ENCODE measurements at places on chromosomes 12 and 14.

GRCh38 chr12:32136404-32136803, 29.8 kb downstream of the BICD1 start:
- no peak for DNase-seq

DNA sequence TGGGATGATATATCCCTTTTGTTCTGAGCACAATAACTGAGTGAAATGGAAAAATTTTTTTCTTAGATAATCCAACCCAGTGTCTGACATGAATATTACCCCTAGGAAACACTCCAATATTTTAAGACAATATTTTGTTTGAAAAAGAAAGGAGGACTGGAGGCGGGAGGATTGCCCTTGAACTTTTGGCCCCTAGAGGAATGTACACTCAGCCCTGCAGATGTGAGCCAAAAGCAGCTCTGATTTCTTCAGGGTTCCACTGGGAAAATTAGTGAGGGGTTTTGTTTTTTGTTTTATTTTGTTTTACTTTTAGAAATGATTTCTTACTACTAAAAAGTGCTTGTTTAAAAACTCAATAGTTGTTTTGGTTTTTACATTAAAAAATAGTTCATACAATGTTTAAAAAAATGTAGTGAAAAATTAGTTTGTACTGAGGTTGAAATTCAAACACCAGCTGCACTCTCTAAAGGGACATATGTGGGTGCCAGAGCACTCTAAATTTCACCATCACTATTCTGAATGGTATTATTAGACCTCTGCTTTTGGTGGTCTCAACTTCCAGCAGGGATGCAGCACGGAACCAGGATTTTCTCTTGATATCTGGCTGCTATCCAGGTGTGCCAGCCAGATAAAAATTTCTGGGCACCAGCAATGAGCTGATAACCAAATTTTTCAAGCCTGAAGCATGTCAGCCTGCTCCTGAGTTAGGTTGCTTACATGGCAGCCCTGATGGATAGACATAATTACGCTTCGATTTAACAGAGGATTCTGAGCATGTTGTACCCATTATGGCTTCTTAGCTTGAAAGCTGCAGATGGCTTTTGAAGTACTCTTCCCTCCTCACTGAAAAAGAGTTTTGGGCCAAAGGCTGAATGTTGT, 141.9 kb downstream of the ANO6 start:
- no peak for DNase-seq

- DNase-seq, result no peak
Observed at GRCh38 chr12:13595536-13596443, 385.6 kb downstream of the GRIN2B start.

DNA sequence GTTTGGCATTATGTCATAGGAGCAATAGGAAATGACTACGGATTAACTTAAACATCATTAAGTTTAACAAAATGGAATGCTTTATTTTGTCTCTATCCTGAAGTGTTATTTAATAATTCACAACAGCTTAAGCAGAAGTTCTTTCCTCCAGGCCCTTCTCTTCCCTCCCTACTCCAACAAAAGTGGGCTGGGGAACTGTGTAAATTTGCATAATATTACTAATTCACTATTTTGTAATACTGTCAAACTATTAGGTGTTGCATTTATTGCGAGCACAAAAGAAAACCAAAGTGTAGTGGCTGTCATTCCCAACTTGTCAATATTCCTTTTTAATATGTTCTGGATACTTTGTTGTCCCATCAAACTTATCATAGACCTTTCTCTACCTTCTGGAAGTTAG, 69.8 kb downstream of the ATG14 start:
- DNase-seq, result no peak

- peak; percentile 99 for DNase-seq
Observed at GRCh38 chr12:122752464-122753318, at the start of gene DENR. DENR (plus strand) TSS chr12:122752824; CDS start chr12:122753702, 878 bp downstream.

- DNase-seq, result no peak
Observed at GRCh38 chr12:116607039-116607438, 47.9 kb downstream of the MAP1LC3B2 start.

DNA sequence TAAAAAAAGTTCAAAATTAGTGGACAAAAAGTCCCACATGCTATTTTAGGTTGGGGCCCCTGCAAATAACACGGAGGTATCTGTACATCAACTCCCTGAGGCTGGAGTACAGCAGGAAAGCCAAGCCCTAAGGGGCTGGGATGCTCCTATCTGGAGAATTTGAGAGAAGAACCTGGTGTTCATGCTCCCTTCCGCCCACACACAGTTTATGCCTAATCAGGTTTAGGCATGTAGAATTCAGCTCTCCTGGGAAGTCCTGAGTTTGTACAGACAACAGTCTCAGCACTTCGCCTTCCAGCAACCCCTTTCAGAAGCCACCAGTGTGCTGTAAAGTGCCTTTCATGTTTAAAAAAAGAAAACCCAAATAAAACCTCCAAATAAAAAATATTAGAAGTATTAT, 237.3 kb upstream of the GRIP1 start:
- DNase-seq, result no peak

DNA sequence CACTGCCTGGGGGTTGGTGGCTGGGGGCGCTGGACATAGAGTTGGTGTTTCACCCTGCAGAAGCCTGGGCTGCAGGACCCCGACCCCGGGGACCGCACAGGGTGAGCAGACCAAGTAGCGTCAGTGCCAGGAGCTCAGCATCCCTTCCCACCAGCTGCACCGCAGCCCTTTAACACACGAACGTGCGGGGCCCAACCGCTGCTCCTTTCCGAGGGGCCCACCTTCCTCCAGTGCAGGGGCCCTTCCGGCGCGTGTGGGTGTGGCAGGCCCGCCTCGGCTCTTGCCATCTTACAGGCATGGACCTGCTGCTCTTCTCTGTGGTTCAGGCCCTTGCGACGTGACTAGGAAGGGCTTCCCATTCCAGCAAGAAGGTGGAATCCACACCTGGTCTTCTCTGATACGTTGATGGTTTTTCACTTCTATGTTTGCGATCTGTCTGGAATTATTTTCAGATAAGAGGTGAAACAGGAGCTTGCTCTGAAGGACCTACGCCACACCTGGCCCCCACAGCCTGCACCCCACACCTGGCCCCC, 47.8 kb downstream of the LRCOL1 start:
- DNase-seq, result no peak

DNA sequence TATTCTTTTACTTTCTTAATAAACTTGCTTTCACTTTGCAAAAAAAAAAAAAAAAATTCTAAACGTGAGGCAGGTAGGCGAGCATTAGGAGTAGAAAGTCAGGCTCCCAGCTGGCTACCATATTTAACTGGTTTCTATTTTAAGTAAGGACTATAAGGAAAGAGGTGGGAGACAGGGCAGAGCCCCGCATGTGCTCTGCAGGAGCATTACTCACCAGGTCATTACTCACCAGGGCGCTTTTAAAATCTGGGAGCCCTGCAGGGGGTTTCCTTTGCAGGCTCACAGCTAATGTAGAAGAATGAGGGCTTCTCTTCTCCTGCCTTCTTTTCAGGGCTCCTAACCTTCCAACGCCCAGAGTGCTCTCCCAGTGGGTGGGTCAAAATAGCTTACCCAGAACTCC, 14.0 kb upstream of the DPF3 start:
- peak; percentile 7 for DNase-seq

GRCh38 chr14:71675126-71675899, 256.9 kb upstream of the RGS6 start:
- no peak for DNase-seq

GRCh38 chr14:20671597-20672283, 12.6 kb upstream of the RNASE4 start:
- DNase-seq, result no peak

DNA sequence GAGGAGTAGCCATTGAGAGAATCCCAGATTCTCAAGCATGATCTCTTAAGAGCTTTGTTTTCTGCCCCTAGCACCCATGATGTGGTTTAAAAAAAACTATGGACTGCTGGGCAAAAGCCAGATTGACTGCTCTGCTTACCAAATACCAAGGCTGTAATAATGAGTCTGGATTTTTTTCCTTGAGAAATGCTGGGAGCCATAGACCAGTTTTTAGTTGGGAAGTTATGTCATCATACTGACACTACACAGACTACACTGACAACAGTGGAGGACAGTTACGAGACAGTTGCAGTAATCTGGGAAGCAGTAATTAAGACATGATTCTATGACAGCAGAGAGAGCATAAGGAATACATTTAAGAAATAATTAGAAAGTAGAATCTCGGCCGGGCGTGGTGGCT, 35.8 kb downstream of the SPATA7 start:
- no peak for DNase-seq

DNA sequence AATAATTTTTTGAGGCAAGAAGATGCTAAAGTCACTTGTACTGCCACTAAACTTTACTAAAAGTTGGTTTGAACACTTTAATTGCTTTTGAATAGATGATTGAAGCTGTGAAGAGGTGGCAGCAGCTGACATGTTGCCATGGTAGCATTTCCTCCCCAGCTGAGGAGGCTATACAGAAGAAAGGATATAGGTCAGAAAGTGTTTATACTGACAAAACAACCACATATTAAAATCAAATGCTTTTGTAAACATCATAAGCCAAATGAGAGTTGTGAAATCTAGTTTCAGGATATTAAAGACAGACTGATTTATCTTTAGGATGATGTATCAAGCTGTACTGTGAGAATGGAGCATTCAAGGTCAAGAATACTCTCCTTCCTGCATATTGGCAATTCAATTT, 41.7 kb downstream of the TSPAN19 start:
- DNase-seq, result no peak

- no peak for DNase-seq
Observed at GRCh38 chr12:21938879-21939278, 2.3 kb downstream of the ABCC9 start.

DNA sequence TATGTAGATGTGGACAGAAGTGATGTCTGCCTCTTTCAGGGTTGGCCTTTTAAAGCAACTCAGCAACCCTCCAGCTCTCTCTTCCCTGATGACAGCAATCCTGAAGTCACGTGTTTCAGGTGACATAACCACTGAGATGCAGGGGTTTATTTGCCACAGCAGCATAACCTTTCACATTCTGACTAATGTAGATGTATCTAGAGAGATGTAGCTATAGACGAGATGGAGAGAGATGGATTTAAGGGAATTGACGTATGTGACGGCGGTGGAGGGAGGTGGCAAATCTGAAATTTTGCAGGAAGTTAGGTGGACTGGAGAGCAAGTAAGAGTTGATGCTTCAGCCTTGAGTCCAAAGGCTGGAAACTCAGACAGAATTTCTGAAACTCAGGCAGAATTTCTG, 126.0 kb downstream of the ZFP36L1 start:
- no peak for DNase-seq

- DNase-seq, result no peak
Observed at GRCh38 chr12:50677858-50678257, 86.0 kb upstream of the ATF1 start.

DNA sequence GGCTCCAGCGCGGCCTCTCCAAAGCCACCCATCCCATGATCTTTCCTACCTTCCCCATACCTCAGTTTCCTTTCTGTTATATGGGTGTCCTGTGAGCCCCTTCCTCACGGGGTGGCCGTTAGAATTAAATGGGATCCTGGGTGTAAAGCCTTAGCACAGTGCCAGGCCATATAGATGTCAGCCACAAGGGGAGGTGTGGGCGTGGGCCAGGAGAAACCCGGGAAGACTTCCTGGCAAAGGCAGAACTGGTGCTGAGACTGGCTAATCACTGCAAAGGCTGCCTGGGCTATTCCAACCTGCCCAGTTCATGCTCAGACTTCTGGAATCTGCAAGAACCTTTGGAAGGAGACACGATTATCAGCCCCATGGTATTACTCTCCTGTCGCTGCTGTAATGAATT, 11.0 kb upstream of the NCOR2 start:
- no peak for DNase-seq

DNA sequence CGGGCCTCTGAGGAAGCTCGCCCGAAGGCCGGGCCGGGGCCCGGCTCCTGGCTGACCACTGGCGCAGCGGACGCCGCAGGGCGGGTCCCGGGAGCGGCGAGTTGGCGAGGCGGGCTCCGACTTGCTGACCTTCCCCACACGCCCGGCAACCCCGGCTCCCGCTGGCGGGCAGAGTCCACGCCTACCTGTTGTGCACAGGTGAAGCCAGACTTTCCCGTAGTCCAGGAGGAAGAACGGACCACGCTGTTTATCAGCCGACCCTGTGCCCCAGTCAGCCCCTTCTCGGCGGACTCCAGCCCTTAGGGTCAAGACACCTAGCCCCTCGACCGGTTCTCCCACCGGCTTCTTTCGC, 407 bp downstream of the HEATR5A start:
- DNase-seq, result peak; percentile 78

- DNase-seq, result no peak
Observed at GRCh38 chr14:65703996-65704395, 291.5 kb downstream of the FUT8 start.

- peak; percentile 62 for DNase-seq
Observed at GRCh38 chr14:61090432-61091216, 109.6 kb downstream of the SLC38A6 start.

GRCh38 chr12:70459786-70460185, 93.7 kb downstream of the KCNMB4 start:
- DNase-seq, result no peak

GRCh38 chr12:9940375-9940774, 8.2 kb upstream of the CLEC2A start:
- DNase-seq, result peak; percentile 52

- no peak for DNase-seq
Observed at GRCh38 chr12:67996347-67996746, 7.1 kb downstream of the IFNG-AS1 start.

DNA sequence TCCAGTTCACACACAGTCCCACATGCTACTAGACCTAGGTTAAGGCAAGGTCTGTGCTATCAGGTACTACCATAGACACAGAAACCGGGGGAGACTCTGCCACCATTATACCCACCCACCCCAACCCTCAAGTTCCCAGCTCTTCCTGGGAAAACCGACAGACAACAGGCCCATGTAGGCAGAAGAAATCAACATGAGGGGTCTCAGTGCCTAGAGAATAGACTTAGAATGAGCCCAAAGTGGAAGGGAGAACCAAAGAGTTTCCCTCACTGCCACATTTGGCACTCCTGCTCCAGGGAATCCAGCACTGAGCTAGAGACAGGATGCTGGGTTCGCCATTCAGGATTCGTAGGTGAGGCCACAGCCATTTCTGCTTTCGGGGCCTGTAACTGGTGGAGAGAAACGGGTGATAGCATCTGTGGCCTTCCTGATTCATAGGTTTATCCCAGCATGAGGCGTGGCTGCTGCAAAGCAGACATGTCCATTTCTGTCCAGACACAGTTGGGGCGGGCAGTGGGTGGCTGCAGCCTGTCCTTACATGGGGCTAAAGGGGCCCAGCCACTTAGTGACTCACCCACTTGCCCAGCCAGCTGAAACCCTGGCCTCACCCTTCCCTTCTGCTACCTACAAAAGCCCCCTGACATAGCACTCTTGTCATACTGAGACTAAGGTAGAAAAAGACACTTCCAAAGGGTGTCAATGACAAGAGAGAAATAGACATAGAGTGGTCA, 69.4 kb downstream of the IRF2BPL start:
- DNase-seq, result peak; percentile 59

DNA sequence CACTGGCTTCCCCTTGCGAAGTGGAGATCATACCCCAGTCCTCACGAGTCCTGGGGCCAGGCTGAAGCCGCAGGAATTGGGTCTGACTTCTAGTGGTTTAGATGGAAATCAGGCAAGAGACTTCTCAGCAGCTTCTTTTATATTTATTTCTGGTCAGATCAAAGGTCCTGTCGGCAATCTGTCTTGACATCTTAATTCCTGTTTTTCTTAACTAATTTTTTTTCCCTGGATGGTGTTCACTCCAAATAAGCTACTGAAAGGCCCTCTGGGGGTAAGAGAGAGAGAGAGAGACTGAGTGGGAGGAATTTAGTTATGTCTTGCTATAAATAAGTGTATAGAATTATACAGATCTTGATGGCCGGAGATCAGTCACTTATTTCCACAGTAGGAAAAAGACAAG, 698.7 kb upstream of the TBX3 start:
- DNase-seq, result no peak
